ENCODE measurements at places on chromosomes 16 and 17.

DNA sequence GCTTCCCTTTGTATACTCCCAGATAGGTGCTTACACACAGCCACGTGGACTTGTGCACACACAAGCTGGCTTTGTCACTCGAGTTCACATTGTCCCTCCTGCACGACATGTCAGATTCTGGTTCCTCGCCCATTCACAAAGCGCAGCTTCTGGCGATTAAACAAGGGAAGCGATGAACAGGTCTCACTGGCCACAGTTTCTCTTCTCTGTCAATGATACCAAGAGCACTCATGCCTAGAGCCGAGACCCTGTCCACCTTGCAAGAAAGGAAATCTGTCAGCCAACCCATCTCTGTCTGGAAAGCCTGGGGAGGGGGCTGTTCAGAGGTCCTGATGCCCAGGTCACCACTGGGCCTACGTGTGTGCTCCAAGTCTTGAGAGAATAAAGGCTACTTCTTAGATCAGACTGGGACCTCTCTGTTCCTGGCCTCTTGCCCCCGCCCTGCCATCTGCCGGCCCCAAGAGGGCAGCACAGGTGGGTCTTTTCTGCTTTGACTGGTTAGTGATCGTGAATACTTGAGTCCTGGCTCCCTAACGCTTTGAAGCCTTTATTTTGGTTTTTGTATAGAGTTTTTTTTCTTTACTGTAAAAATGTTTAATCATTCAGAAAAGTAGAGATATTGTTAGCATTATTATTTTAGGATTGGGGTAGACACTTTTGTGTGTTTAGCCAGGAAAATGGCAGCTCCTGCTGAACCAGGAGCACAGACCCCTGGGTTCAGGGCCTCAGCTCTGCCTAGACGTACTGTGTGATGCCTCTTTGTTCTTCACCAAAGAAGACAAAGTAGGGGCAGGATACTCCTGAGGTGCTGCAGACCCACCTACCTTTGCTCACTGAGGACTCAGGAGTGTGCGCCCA lies 104.7 kb downstream of the MRM1 start:
- DNase-seq = peak; percentile 30

DNA sequence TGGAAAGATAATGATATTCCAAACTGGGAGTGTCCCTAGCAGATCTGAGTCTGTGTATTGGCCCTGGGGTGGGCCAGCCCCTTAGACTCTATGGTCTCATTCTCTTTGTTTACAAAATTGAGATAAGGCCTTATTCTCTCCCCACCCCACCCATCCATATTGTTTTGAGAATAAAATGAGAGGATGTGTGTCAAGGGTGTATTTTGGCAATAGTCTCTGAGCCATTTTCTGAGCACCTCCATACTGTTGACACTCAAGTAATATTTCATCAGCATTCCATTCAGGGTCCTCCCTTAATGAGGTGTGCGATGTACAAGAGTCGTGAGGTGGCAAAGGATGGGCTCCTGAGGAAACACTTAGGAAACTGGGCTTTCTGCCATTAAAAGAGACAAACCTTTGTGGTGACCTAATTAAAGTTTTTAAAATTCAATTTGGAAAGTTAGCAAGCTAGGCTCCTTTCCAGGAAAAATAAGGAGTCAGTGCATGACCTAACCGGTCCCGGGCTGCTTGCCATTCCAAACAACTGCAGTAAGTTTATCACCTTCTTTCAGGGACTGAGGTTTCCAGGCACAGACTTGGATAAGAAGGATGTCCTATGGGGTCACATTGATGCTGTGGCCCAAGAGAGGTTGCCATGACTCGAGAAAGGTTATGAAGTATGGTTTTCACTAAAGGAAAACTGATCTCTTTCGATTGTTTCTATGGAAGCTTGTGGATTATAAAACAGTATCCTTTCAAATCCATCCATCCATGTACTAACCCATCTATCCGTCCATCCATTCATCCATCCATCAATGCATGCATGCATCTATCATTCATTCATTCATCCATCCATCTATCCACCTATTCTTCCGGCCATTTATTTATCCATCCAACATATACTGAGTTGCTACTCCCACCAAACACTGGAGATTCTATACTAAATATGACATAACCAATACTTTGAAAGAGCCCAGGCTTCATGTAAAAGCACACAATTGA lies 443.3 kb downstream of the UTP18 start:
- DNase-seq = peak; percentile 19

GRCh38 chr16:85891776-85892166 lies 7.2 kb upstream of the IRF8 start:
- no peak for DNase-seq

- DNase-seq = peak; percentile 90
Measured at GRCh38 chr16:528111-529011, 849 bp downstream of the CAPN15 start.

DNA sequence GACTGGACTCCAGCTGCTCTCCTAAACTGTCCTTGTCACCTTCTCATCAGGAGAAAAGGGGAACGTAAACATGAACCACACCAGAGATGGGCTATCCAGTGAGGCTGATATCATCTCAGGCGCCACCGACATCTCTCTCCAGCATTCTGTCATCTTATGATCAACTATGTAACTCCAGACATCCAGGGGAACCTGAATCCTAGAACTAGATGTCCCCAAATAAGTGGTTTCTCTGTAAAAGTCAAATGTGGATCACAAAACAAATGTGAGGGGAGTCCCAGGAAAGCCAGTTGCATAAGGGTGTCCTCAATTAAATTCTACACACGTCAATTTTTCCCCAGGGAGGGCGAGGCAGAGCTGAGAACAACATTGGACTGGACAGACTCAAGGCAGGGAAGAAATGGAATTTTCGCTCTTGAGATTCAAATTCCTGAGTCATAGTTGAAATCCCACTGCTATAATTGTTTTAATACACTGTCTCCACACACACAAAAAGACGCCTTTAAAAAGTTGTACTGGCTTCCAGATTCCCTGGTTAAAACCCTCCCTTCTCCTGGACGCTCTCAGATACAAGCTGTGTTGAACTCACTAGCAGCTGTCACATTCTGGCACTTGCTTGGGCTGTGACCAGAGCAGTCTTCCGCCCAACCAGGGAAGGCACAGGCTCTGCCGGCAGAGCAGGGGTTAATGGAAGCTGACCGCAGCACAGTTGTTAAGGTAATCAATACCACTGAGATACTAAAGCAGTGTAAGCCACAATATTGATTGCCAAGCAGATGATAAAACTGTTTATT lies 62.6 kb downstream of the ZFHX3 start:
- DNase-seq = no peak

DNA sequence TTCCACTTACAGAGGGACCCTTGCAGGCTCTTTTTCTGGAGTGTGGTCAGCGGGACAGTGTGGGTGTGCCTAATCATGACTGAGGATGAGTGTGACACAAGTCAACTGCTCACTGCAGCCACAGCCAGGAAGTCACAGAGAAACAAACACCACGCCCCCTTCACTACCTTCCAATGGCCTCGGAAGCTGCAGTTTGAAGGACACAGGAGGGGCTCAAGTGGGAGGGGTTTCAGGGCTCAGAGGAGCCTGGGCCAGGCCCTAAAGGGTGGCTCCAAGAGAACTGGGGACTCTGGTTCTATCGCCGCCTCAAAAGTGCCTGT lies 116.2 kb upstream of the SDK2 start:
- no peak for DNase-seq

DNA sequence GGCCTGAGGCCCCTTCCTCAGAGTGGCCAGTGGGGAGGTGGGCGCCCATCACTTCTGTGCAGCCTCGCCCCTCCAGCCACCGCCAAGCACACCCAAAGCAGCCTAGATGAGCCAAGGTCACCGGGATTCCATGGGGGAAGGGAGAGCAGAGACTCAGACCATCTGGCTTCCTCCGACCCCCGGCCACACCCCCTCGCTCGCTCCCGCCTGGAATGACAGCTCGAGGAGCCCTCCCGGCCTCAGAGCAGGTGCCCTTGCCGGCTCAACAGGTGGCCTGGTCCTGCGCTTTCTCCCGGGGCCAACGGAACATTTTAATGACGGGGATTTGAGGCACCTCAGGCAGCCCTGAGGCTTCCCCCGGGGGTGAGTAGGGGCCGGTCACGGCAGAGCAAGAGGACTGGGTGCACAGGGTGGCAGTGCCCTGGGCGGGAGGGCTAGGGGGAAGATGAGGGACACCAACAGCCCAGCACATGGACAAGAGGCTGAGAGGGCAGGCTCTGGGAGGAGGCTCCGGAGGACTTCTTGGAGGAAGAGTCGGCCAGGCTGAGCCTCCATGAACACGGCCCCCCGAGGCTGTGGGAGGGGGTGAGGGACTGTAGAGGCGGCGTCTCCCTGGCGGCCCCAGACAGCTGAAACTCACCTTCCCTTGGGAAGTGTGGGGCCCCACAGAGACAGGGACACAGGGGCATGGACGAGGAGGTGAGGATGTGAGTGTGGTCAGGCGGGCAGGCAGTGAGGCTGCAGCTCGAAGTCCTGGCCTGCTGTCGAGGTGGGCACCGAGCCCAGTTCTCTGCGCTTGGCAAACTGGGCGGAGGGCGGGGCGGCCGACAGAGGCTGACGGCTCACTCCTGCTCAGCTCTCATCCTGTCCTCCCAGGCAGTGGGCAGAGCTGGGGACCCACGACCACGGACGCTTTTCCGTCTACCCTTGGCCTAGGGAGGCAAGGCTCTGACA lies 12.5 kb upstream of the C1QTNF8 start:
- peak; percentile 13 for DNase-seq

DNA sequence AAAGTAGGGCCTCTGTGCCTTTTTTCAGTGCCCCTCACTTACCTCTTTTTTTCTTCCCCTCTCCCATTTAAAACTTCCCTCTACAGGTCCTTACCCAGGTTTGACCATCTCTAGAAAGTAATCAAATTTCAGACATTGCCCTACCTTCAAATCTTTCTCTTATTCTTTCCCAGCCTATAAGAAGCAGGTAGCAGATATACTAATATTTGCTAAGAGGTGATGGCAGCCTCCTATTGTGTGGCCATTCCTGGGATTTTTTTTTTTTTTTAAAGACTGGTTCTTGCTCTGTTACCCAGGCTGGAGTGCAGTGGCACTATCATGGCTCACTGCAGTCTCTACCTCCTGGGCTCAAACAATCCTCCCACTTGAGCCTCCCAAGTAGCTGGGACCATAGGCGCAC lies 111.1 kb upstream of the HAS3 start:
- DNase-seq = no peak

DNA sequence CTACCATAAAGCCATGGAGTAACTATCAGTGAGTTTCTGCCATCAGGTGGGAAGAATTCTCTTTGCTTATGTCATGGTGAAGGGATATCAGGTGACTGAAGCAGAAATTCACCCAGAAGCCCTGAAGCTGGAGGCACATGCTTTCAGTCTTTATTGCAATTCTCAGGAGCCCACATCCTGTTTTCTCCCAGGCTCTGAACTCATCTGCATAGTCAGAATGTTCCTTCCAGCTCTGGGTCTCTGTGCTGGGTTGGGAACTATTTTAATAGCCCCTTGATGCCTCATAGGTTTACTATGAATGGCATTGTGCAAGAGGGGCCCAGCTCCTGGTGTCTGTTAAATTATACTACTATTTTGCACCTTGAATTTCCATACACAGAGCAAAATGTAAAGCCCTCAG lies 198.4 kb upstream of the SOX9 start:
- peak; percentile 54 for DNase-seq

DNA sequence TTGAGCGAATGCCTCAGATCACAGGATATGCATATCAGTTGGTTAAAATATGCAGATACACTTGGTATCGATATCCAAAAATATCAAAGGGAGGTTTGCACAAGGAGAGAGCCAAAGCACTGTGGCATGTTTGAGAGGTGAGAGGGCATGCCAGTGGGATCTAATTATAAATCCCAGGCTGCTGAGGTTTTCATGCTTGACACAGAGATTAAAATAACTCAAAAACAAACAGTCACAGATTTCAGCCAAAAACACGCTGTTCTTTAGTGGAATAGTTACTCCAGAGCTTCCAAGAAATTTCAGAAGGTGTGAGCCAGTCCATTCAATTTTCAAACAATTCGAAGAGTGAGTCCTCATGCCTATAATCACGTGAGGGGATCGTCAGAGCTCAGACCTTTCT lies 477.9 kb downstream of the SOX9 start:
- DNase-seq = no peak

- DNase-seq = no peak
Measured at GRCh38 chr17:74059479-74060240, 143.8 kb upstream of the RPL38 start.

GRCh38 chr16:7303660-7304200 lies 28.9 kb upstream of the RBFOX1 start:
- no peak for DNase-seq

- DNase-seq = no peak
Measured at GRCh38 chr16:12543700-12544476, 259.8 kb downstream of the CPPED1 start.

DNA sequence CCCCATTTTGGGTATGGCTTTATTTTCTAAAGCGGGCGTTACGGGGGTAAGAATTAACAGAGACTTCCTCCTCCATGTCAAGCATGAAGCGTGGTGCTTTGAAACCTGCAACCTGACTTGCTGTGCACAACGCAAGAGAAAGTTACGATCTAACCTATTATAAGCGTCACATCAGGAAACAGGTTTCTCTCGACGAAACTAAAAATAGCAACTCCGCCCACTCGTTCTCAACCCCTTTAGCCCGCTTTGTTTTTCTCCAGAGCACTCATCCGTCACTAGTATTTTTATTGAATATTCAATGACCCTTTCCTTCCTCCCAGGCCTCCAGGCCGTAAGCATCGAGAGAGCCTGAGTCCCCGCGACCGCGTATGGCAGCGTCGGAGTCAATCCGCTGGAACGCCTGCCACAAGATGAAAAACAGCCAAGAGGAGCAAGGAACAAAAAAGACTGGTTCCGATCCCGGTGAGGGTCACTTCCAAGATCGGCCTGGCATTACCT lies 555 bp downstream of the NUP88 start:
- DNase-seq = peak; percentile 60

DNA sequence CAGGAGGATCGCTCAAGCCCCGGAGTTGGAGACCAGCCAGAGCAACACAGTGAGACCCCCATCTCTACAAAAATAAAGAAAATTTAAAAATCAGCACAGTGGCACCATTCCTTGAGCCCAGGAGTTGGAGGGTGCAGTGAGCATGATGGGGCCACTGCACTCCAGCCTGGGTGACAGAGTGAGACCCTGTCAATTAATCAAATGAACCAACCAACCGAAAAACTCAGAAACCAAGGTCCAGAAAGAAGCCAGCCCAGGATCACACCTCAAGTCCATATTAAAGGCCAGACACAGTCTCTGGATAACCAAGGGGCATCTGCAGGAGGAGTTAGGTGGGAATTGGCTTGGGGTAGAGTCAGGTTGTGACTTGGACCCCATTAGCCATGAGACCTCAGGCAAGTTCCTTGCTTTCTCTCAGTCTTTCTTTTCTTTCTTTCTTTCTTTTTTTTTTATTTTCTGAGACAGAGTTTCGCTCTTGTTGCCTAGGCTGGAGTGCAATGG lies 2.4 kb downstream of the HSD17B1 start:
- DNase-seq = no peak

- no peak for DNase-seq
Measured at GRCh38 chr16:55496509-55497145, 12.2 kb upstream of the LPCAT2 start.
